Epithelial cell of esophagus (primary cell): ENCODE measurements at places on chromosomes 11 and 22.

- DNase-seq: no peak
Observed at GRCh38 chr11:75734491-75735180, 17.0 kb downstream of the MOGAT2 start.

- DNase-seq: no peak
Observed at GRCh38 chr11:113504071-113504470, 28.9 kb upstream of the DRD2 start.

- no peak for DNase-seq
Observed at GRCh38 chr11:45684440-45684839, 19.0 kb upstream of the CHST1 start.

DNA sequence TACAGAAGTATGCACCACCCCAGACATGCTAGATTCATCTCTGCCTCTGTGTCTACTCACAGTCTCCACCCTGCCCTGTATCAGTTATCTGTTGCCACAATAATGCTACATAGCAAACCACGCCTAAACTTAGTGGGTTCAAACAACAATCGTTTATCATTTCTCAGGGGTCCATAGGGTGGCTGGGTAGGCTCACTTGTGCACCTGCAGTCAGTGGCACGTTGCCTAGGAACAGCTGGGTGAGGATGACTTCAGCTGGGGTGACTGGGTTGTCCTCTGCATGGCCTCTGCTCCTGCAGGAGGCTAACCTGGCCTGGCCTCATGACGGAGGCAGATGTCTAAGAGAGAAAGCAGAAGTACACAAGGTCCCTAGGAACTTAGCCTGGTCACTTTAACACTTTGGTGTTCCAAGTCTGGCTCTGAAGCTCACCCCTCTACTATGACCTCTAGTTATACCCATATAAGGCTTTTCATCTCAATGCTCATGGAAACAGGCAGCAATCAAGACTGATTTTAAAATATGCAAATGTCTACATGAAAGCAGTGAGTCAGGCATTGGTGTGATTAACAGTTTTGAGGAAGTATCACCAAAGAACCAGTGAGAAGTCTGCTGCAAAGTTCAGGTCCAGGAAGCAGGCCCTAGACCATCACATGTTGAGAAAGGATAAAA is 10.7 kb downstream of the OLFML1 start:
- peak; percentile 11 for DNase-seq

GRCh38 chr11:102705626-102706025 is at the start of gene MMP27:
TSS of gene MMP27 (minus strand) at chr11:102705769. CDS start at chr11:102705714, 55 bp downstream.
- DNase-seq: no peak

DNA sequence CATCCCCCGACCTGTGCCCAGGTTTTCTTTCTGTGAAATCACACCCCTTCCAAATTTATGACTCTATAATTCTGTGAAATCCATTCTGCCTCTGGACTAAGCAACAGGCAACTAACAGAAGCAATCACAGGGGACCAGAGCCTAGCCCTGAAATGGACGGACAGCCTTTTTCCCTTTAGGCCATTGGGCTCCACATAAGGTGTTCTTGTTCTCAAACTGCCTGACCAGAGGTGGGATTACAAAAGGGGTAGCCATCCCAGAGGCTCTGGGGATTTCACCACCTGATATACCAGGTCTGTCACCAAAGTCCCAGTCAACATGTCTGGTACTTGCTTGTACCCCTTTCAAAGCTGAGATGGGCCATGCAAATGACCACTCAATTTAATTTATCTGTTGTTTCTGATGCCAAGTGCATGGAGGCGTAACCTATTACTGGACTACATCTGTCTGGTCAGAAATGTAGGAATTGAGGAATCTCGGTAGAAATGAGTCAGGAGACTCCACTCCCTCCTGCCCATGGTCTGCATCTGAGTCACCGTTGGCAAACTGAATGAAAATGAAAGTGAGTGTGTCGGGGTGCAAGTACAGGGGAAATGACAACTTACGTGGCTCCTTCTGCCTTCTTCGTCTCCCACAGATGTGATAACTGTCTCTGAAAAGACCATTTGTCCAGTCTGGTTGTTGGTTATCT is 10.2 kb downstream of the DKK3 start:
- DNase-seq: peak; percentile 89

DNA sequence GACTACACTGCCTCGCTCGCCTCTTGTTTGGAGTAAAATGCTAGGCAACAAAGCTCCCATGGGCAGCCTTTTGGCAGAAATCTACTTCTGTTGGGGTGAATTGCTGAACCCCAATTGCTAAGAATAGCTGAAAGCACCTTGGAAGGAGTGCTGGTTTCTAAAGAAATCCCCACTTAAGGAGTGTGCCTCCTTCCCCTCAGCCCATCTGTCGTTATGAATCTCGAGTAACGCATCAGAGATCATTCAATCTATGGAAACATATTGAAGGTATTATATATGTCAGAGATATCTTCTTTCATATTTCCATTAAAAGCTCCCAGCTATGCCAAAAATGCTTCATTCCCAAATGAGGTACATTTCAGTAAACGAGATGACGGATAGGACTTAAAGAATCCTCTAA is 229.6 kb upstream of the BLID start:
- no peak for DNase-seq

GRCh38 chr11:120906766-120907165 is 117.1 kb upstream of the TBCEL start:
- DNase-seq: no peak

- DNase-seq: no peak
Observed at GRCh38 chr11:1541474-1542204, 30.4 kb downstream of the DUSP8 start.

DNA sequence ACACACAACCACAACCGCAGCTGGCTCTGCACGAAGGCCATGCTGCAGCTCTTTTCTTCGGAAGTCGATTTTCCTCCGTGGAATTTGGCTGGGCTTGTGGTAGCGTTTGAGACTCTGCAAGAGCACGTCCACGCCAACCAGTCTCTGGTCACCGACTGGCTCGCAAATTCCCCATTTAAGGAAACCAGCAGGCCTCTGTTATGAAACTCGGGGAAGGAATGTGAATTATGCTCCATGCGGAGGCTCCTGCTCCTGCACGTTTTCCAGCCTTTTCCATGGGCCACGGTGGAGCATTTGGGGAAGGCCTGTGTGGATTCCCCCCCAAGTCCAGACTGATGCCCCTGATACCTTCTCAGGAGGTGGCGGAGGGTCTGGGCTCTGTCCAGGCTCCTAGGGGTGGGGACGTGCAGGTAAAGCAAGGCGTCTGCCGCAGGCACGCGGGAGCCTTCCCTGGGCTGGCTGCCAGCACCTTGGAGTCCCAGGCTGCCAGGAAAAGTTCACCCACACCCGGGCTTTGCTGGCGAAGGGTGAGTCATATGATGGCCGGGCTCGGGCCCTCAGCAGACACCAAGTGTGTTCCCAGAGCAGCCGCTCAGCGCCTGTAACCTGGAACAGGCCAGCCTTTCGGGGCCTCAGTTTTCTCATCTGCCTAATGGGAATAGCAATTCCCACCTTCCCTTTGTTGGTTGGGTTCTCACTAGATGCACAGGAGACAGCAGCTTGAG is 41.9 kb downstream of the LRP5 start:
- DNase-seq: peak; percentile 94

DNA sequence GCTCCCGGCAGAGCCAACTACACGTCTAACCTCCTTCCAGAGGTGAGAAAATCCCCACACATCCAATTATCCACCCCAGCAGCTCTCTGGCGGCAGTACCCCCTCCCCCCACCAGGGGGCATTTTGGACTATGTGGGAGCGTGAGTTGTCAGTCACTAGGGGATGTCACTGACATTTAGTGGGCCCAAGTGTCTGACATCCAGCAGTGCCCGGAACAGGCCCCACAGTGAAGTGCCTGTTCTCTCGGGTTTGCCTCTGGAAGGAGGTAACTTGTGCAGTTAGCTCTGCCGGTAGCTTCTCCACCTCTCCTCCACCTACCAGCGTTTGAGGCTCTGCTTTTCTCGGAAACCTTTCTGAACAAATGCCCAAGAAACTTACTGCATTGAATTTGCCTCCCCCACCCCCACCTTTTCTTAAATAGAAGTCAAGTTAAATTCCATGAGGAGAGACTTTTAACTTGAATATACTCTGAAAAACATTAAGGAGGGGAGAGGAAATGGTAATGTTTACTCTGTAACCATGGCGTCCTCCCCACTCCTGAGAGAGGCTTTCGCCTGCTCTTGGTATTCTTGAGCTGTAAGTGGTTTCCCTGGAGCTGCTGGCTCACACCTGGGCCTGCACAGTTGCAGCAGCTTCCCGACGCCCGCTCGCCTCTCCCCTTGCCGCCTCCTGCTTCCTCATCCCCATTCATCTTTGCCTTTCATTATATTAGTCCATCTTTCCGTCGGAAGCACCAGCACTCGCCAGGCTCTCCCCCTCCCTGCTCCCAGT is 112.8 kb downstream of the WNT7B start:
- peak; percentile 69 for DNase-seq

- no peak for DNase-seq
Observed at GRCh38 chr11:72844356-72844755, 30.1 kb downstream of the ATG16L2 start.

DNA sequence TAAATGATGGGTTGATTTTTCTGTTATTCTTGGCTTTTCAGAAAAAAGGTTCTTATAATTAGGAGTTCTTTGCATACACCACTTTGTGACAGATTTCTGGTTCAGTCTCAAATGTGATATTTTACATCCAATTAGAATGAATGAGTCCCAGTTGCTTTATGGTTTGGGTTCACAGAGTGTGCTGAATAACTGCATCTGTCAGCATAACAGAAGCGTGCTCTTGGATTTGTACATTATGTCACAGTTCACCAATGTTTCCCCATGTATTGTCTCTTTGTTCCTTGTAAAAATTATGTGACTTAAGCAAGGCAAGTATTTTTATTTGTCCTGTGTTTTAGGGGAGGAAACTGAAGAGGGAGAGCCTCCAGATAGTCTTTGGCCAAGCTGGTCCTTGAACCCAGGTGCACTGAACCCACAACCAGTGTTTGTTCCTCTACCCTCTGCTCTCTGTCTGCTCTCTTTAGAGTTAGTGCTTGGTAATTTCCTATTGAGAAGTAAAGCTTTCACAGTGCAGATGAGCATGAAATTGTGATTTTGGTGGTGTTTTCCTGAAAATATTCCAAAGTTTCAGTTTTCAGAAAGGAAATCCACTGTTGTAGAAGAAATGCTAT is 107.5 kb downstream of the TBC1D22A start:
- DNase-seq: no peak

DNA sequence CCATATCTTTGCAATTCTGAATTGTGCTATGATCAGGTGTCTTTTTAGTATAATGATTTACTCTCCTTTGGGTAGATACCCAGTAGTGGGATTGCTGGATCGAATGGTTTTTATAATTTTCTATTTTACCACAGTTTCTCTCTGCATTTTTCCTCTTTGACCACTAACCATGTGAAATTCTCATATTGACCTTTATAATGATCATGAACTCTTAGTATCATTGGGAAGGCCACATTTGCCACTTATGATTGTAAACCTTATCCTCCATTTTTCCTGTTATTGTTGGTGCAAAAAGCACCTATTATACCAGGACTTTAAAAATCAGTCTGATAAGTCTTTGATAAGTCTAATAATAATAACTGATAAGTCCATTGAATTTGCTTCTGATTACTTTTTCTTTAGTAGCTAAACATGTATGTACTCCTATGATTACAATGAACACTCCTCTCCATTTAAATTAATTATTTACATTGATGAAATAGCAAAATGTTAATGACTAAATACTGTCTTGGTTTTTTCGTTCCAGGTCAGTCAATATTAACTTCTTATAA is 9.6 kb downstream of the NEAT1 start:
- no peak for DNase-seq

DNA sequence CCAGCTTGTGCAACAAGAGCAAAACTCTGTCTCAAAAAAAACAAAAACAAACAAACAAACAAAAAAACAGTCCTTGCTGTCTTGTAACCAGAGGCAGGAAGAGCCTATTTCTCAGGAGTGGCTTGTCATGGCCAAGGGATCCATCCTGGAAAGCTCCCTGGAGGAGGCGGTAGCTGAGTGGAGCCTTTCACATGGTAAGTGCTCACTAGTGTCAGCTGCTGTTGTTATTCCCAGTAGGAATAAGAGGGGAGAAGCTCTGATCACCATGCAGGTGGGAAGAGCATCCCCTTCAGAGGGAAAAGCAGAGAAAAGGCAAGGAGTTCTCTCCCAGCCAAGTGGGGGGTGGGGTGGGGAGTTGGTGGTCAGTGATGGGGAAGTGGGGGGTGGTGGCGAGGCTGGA is 54.6 kb upstream of the WNT7B start:
- no peak for DNase-seq

DNA sequence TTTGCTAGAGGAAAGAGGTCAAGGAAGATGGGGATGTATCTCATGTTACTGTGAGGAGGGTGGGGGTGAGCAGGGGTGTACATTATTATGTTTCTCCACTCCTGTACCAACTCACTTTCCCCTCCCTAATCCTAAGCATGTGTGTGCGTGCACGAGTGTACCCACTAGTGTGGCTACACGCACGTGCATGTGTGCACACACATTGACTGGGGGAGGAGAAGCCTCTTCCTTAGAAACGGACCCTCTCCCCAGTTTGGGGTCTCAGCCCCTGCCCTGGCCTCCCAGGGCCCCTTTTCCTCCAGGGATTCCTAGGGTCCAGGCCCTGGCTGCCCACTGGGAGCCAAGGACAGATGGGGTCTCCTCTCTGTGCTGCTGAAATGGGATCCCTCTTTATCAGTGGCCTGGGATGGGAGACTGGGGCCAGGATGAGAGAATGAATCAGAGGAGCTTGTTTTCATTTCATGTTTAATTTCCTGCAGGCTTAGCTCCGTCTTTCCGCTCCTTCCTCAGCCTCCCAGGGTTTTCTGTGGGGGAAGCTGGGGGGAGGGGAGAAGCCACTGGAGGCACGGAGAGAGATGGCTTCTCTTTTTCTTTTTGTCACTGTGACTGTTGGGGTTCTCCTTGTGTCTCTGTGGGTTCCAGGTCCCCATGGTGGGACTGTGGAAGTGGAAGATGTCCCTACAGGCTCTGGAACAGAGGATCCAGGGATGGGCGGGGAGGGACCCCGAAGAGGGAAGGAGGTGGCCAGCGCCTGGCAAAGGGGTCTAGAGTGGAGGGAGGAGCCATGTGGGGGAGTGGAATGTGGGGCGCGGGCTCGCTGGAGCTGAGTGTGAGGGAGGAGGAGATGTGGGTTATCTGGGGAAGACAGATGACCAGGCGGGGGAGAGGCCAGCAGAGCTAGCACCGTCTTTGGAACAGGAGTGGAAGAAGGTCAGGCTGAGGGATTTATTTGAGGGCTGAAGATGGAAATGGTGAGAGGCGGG is 40.3 kb downstream of the ALX4 start:
- DNase-seq: no peak

DNA sequence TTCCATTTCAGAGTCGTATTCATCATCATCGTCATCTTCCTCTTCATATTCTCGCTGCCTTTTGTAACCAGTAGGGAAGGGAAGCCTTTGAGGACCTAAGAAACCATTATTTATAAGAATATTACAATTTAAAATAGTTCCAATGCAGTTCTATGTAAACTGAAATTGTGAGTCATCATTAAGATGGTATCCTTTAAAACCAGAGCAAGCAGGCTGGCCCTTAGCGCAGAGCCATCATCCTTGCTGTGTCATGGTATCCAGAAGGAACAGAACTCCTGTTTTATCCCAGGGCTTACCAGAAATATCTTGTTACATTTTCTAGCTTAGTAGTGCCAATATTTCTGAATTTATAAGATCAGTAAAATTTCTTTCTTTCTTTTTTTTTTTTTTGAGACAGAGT is 12.8 kb downstream of the MISFA start:
- DNase-seq: no peak
